Sigmoid colon (tissue), 7 donors: ENCODE measurements at places on chromosomes 3 and 15. TPM values are rescaled to one million over a fixed set of nuclear protein-coding genes. Genes with fewer than 3 reads are reported as not detected.

DNA sequence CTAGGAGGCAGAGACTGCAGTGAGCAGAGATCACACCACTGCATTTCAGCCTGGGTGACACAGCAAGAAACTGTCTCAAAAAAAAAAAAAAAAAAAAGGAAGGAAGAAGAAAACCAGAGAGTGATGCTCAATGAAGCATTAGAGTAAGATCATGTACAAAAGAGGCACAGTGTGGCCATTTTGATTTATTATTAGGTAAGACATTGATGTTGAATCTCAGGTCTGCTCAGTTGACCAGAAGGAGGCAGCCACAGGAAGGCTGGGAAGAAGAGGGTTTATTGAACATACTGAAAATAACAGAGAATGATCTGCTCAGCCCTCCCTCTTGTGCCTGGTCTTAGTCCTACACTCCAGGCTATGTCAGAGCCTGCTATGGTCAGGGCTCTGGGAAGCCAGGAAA, 15.6 kb downstream of the LRRK1 start:
- no peak overlapping the region for H3K4me3 ChIP-seq
- H3K27me3 ChIP-seq = no peaks in the 10 kb centered on the region
- H3K4me1 ChIP-seq = no peaks in the 10 kb centered on the region
- DNase-seq = no peak
- no peaks in the 10 kb centered on the region for H3K36me3 ChIP-seq

Gene KLF15
- 30.1 TPM for total RNA-seq

- no peaks in the 10 kb centered on the region for H3K27me3 ChIP-seq
- H3K36me3 ChIP-seq = no peaks in the 10 kb centered on the region
- no peak overlapping the region for H3K27ac ChIP-seq
Measured at GRCh38 chr3:128198313-128198712, 45.0 kb downstream of the EEFSEC start.

GRCh38 chr3:146589899-146590508, 15.1 kb downstream of the PLSCR5 start:
- no peaks in the 10 kb centered on the region for H3K27me3 ChIP-seq
- no peaks in the 10 kb centered on the region for H3K4me1 ChIP-seq
- no peak overlapping the region for H3K4me3 ChIP-seq
- no peak overlapping the region for H3K27ac ChIP-seq
- no peaks in the 10 kb centered on the region for H3K36me3 ChIP-seq

Gene TRIM71
- not detected for total RNA-seq

Gene CLSTN2
- 8.3 TPM for total RNA-seq

Gene CACNA2D2
- total RNA-seq = 1.7 TPM

Gene TM6SF1
- total RNA-seq = 6.4 TPM

Gene LRRIQ4
- not detected for total RNA-seq
